Kidney capillary endothelial cell (primary cell): ENCODE measurements at places on chromosomes 6 and 20.

DNA sequence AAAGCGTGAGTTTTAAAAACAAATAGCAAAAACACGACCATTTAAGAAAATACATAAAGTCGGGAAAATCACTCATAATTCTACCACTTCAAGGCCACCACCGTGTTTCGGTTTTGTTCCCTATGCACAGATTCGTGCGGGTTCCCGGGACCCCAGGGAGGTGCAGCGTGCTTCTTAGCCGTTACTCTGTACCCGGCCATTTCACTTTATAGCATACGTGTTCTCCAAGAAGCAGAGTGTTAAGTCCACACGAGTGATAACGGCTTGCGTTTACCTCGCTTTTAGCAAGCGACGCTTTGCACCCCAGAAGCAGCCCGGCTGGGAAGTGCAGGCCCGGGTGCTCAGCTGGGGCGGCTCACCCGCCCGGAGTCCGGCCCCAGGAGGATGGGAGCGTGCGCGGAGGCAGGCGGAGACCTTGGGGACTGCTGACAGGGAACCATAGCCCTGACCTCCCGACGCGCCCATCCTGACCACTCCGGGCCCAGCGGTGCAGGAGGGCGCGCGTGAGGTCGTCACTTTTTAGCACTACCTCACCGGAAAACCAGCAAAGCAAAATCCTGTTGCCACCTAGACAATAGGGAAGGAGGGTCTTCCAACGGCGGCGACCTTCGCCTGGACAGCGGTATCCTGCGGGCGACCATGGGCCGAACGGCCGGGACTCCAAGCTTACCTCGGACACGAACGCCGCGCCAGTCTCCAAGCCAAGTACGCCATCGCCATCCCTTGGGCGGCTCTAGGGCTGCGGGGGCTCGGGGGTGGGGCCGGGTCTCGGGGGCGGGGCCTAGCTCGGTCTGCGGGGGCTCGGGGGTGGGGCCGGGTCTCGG is at the start of gene ECI2:
Gene ECI2 (minus strand): TSS at position 735 of the 824 bp plus-strand sequence. CDS start 15 bp downstream, at position 720.
- DNase-seq, result peak; percentile 65

GRCh38 chr6:128171182-128171581 is 270.3 kb upstream of the THEMIS start:
- DNase-seq, result no peak

DNA sequence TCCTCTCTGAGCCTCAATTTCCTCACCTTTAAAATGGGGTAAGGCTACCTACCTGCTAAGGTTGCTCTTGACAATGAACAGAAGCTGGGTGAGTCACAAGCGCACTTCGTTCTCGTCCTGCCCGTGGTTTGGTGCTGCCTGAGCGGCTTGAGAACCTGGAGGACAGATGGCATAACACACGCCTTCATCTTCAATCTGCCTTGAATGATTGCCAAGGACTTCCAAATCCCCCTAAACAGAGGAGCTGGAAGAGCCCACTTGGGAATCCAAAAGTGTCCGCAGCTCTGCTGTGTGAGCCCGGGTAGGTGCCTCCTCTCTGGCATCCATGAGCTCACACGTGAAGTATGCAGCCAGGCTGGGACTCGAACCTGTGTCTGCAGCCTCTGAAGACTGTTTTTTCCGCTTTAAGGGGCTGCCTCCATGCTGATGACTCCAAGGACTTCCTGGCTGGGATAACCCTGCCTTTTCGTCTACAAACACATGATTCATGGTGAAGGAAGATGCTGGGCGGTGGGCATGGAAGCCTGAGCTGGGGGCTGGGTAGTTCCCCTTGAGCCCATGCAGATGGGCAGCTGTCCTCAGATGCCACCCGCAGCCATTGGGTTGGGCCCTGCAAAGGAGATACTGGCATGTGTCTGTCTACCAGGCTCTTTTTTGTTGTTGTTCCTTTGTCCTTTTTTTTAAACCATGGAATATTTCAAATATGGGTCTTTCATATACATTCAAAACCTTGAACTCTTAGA is 25.3 kb upstream of the CSNK2A1 start:
- DNase-seq, result peak; percentile 72

DNA sequence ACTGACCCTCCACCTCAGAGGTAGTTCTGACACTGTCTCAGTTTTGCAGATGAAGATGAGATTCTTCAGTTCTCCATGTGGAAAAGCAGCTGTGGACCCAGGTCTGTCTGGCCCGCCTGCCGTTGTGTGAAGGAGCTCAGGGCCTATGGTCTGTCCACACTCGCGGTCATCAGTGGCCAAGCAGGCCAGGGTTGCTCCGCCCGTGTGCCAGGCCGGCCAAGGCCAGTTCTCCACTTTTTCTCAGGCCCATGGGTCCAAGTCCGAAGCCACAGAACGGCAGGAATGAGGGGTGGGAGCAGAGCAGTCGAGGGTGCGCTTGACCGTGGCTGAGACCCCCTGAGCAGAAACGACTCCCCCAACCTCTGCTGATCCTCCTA is 8.6 kb upstream of the MAP1LC3A start:
- DNase-seq, result no peak

GRCh38 chr6:79713701-79714322 is 82.7 kb downstream of the SH3BGRL2 start:
- peak; percentile 30 for DNase-seq

GRCh38 chr6:44831002-44831610 is 443.6 kb downstream of the CDC5L start:
- no peak for DNase-seq

GRCh38 chr6:22222469-22222868 is 74.4 kb downstream of the PRL start:
- no peak for DNase-seq

DNA sequence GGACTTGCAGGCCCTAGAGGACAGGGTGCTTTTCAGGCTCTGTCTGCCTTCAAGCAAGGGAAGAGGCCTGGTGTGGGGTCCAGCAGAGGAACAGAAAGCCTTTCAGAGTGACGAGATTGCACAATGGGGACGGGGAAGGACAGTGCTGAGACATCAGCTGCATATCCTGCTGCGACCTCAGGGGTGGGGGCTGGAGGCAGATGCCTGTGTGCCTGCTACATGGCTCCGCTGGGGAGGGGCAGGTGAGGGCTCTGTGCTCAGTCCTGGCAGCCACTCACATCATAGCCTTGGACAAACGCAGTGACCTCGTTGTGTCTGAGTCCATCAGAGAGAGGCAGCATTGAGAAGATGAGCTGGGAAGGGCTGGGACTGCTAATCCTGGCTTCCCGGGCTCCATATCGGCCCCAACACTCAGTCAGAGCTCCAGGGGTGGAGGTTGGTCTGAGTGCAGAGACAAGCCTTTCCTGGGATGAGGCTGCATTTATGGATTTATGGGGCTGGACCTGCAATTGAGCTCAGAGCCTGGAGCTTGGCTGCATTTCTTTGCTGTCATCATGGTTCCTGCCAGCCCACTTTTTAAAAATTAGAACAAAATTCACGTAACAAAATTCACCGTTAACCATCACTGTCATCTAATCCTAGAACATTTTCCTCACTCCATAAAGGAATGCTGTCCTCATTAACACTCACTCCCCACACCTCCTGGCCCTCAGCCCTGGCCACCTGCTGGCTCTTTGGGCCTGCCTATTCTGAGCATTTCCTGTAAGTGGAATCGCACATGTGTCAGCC is 196.9 kb upstream of the SLC24A3 start:
- DNase-seq, result no peak

DNA sequence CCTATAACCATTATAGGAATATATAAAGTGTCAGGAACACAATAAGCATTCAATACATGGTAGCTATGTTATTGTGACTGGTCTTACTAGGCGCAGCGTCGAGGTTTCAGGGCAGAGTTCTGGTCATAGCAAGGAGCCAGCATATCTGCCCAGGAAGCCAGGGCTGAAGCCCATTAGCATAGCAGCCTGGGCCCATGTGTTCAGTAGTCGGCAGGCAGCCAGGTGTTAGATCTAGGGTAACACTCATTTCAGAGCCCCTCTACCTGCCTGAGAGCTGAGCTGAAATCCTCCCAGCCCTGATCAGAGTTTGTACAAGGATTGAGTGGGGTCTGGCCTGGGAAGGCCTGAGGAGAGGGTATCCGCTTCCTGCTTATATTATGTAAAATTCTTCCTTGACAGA is 32.1 kb downstream of the C20orf173 start:
- no peak for DNase-seq

DNA sequence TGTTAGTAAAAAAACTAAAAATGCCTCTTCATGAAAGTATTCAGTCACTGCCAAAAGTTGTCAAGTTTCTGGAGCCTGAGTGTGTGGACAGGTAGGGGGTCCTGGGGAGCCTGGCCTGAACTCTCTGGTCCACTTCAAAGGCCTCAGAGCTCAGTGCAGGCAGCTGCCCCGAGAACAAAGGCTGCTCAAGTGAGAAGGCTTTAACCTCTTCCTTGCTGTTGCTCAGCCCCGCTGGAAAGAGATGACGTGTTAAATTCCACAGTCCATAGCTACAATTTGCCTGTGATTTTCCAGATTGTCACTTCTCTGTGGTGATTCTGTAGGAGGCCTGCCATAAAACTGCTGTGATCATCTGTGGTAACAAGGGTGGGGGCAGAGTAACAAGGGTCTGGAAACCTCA is 96.9 kb downstream of the FAM120B start:
- no peak for DNase-seq

DNA sequence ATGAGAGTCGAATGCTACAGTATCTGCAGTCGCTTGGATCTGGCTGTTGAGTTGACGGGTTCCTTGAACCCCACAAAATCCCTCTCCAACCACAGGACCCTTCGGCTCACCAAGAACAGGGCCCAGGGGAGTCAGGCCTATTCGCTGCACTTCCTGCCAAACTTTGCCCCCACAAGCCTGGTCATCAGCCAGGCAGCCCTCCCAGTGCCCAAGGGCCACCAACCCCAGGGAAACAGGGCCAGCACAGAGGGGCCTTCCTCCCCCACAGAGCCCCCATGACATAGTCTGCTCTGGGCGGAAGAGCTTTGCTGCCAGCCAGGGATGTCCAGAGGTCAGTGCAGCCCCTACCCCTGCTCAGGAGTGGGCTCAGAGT is 34.5 kb upstream of the MRGBP start:
- no peak for DNase-seq

DNA sequence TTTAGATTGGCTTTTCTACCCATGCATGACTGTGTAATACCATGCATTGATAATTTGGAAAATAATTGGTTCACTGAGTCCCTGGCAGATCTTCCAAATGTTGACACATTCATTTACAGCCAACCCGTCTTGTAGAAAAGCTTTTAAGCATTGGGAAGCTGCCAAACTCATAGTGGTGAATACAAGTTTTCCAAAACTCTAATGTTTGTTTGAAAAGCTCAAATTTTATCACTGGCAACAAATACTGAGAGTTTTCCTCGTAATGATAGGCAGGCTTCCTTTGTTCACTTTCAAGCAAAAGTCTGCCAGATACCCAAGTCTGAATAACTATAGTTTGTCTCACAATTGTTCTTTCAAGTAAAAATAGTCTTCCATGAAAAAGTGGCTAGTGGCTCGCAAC is 143.0 kb downstream of the FIG4 start:
- DNase-seq, result no peak

GRCh38 chr6:114762145-114762544 is 419.3 kb upstream of the HS3ST5 start:
- no peak for DNase-seq

GRCh38 chr6:157597461-157598312 is 216.7 kb downstream of the ZDHHC14 start:
- DNase-seq, result no peak

GRCh38 chr6:163965426-163966348 is 551.2 kb downstream of the QKI start:
- DNase-seq, result no peak

- peak; percentile 60 for DNase-seq
These were observed 29.3 kb upstream of the TRIM27 start for GRCh38 chr6:28953039-28953584.

DNA sequence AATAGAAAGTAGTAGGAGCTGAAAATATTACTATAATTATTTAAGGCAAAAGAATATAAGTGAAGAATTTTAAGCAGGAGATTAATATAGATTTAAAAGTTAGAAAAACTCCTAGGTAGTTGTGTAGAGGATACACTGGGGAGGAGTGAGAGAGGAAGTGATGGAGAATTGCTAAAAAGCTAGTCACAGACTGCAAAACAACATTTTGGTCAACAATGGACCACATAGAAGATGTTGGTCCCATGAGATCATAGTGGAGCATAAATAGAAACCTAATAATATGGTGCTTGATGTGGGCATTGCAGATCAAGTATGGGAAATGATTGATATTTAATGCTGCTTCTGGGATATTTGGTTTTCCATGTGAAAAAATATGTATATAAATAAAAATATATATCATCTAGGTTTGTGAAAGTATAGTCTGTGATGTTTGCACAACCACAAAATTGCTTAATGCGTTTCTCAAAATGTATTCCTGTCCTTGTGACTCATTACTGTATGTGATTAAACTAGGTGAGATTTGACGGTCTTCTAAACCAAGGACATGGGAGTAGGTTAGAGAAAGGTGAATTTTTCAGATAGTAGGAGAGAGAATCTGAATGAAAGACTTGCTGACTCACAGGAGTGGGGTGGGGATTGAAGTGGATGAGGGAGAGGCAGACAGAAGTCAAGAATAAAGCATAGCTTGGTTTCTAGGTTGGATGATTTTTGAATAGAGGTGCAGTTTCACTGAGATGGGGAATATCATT is 174.0 kb downstream of the BCKDHB start:
- peak; percentile 0 for DNase-seq

DNA sequence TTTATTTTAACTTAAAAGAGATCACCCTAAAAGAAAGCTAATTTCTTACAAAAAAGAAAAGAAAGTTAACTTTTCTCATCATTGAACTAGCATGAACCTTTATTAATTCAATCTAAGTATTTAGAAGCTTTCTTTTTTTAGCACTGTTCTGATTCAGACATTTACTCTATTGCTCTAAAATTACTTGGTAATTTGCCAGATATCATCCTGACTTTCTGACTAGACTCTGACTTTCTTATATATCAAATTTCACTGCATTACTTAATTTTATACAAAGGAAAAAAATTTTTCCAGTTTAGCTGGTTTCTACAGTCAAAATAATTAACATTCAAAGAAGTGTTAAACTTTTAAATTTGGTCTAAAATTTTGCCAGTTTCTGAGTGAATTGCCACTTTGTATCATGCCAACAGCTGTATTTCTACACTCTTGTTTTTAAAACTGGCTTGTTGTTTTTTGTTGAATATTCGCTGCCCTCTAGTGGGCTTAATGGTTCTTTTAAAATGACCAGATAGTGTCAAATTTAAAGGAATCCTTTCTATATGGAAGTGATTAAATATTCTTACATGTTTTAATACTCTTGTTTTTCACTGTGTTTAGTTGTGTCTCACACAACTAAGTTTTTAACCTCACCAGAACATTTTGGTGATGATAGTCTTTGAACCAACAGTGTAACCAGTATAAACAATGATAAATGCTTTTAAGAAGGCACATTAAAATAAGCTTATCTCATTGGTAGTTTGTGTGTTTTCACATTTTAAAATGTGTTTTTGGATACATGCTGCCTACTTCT is 102.0 kb downstream of the POPDC3 start:
- peak; percentile 58 for DNase-seq

- no peak for DNase-seq
These were observed 21.0 kb upstream of the RIN2 start for GRCh38 chr20:19737025-19737424.

DNA sequence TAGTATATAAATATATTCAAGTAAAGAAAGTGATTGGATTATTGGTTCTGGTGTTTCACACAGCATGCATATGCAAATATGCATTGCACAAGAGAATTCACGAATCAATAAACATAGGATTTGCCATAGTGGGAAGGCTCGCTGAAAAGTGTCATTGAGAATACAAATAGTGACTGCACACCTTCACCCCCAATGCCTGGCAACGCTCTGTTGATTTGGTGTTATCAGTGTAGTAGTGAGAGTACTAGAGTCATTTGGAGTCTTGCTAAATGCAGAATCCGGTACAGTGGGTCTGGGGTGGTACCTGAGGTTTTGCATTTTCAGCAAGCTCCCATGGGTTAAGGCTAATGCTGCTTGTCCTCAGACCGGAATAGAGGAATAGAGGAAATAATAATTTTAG is 49.7 kb upstream of the NAA20 start:
- DNase-seq, result no peak

- no peak for DNase-seq
These were observed 353.8 kb upstream of the RSPO3 start for GRCh38 chr6:126764671-126765070.
